Bronchial epithelial cell (primary cell): ENCODE measurements at places on chromosomes 6 and 20.
A peak's percentile ranks its signal among the peaks of the same experiment; 100 is the strongest.

GRCh38 chr20:37529214-37529967, 1.7 kb upstream of the BLCAP start:
- DNase-seq, result no peak

DNA sequence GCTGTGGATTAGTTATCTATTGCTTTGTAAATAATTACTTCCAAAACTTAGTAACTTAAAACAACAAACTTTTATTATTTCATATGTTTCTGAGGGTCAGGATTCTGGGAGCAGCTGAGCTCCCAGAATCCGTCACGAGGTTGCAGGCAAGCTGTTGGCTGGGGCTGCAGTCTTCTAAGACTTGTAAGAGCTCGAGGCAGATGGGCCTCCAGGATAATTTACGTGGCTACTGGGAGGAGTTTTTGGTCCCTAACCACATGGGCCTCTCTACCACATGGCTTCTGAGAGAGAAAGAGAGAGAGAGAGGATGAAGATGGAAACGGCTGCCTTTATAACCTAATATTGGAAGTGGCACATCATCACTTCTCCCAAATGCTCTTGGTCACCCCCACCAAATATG, 64.9 kb upstream of the SULF2 start:
- no peak for DNase-seq

DNA sequence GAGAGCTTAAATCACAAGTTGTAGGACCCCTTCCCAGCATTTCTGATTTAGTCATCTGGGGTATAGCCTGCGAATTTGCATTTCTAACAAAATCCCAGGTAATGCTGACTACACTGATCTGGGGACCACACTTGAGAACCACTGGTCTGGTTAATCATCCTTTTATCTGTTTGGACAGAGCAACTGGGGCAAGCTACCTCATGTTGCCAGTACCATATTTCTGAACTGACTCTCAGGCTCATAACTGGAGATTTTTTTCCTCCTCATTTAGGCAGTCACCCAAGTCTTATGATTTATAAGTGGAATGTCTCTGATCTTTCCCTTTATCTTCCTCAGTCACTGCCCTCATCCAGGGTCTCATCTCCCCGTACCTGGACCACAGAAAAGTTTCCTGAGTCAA, 12.0 kb upstream of the GTF3C6 start:
- DNase-seq, result peak; percentile 90

- DNase-seq, result no peak
Measured at GRCh38 chr20:36170542-36171215, 16.1 kb downstream of the EPB41L1 start.

DNA sequence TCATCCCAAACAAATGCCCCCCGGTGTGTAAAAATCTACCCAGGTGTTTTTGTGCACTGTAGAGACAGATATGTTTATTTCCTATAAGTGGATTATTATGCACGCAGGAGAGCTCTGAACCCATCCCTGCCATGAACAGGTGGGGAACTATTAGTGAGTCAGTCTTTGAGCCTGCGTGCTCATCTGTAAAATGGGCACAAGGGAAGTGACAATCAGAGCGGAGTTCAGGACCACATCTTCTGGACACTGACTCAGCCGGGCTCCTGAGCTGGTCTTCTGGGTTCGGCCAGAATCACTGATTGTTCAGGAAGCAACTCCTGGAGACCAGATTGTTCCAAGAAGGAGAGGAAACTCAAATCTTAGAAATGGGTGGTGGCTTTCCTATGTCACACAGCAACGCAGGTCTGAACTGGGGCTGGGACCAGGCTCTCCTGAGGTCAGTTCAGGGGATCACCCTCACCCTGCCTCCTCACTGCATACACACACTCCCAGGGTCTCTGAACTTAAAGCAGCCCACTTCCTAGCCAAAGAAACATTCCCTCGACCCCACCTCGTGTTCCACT, 27.3 kb upstream of the TGM2 start:
- DNase-seq, result no peak

GRCh38 chr6:15026832-15027231, 219.0 kb upstream of the JARID2 start:
- DNase-seq, result peak; percentile 17

DNA sequence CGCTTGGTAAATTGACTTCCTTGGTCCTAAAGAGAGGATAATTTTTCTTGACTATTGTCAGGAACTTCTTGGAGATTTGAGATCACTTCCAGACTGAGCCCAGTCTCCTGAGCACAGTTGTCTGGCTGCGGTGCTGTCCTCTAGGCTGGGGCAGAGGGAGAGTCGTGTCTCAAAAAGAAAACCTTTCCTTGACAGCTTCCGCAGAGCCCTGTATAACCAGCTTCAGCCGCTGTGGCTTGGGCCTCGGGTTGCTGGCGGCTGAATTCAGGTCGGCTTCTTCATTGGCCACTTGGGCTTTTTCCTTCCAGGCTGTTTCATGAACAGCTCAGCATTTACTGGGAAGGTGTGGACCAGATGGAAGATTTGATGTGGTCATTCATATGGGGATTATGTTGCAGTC, 75.9 kb downstream of the DHX35 start:
- DNase-seq, result no peak

DNA sequence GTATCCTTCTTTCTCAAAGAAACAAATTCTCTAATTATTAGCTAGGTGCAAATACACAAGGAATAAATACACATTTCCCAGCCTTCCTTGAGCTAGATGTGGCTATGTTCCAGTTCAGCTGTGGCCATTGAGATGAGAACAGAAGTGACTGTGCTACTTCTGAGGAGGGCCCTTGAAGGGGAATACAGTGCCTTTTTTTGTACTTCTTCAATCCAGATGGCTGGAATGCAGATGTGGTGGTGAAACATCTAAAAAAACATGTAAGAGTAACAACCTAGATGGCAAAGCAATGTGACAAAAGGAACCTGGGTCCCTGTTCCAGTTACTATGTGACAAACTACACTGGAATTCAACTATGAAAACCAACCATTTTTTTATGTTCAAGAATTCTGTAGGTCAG, 115.4 kb upstream of the DST start:
- DNase-seq, result no peak

GRCh38 chr6:93468291-93468690, 48.9 kb upstream of the EPHA7 start:
- peak; percentile 1 for DNase-seq

GRCh38 chr6:108622641-108623298, 62.1 kb downstream of the FOXO3 start:
- peak; percentile 87 for DNase-seq
